ENCODE measurements at places on chromosomes 6 and 20.

DNA sequence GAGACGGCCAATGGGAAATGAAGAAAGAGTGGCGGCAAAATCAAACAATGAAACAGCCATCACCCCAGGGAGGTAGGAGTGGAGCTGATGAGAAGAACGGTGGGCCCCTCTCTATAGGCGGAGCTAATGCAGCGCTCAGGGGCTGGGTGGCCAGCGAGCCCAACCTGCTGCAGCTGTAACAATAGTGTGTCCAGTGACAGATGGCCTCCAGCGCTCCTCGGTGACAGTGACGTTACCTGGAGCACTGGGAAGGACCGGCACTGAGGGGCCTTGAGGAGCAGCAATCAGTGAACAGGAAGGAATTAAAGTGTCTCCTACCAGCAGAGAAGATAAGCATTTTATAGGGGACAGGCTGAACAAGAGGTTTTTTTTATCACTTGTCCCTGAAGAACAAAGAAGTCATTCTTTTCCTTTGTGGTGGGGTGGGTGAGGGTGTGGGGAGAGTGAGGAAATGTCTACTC lies 81.6 kb downstream of the FOXA2 start:
- no peak for DNase-seq
- no peak overlapping the region for H3K27ac ChIP-seq
- H3K27me3 ChIP-seq: no peaks in the 10 kb centered on the region

DNA sequence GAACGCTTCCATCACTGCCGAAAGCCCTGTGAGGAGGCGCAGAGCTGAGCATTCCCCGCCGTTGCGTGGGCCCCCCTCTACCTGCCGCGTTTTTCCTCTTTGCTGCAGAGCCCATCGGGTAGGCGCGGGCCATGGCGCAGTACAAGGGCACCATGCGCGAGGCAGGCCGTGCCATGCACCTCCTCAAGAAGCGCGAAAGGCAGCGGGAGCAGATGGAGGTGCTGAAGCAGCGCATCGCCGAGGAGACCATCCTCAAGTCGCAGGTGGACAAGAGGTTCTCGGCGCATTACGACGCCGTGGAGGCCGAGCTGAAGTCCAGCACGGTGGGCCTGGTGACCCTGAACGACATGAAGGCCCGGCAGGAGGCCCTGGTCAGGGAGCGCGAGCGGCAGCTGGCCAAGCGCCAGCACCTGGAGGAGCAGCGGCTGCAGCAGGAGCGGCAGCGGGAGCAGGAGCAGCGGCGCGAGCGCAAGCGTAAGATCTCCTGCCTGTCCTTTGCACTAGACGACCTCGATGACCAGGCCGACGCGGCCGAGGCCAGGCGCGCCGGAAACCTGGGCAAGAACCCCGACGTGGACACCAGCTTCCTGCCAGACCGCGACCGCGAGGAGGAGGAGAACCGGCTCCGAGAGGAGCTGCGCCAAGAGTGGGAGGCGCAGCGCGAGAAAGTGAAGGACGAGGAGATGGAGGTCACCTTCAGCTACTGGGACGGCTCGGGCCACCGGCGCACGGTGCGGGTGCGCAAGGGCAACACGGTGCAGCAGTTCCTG lies 693 bp downstream of the FAM50B start:
- H3K27ac ChIP-seq: no peak overlapping the region
- no peak for DNase-seq
- H3K36me3 ChIP-seq: no peaks in the 10 kb centered on the region
- no peaks in the 10 kb centered on the region for H3K27me3 ChIP-seq
- H3K4me1 ChIP-seq: peaks cover 6% of the 10 kb centered on the region

GRCh38 chr6:109095835-109096084 lies 453 bp downstream of the CEP57L1 start:
- no peak for DNase-seq
- peak overlapping the region; percentile 93 for H3K4me3 ChIP-seq
- no peaks in the 10 kb centered on the region for H3K36me3 ChIP-seq
- peaks cover 37% of the 10 kb centered on the region for H3K4me1 ChIP-seq
- H3K27me3 ChIP-seq: no peaks in the 10 kb centered on the region
- no peak overlapping the region for H3K27ac ChIP-seq

DNA sequence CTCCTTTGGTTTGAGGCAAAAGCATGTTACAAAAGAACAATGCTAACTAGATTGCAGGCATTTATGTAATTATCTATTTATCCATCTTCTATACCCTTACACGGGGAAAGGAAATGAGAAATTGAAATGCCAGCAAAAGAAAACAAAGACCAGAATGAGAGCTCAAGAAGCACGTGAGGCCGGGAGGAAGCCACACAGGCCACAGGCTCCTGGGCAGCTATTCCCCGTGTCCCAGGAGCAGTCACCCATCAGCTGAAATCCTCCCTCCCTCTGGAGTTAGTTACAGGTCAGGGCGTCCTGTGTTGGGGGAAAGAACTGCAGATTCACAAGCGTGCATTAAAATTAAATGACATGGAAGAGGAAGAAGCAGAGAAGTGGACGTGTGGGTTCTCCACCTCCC lies 64.7 kb upstream of the RPS6KA2 start:
- H3K27me3 ChIP-seq: no peaks in the 10 kb centered on the region
- no peaks in the 10 kb centered on the region for H3K36me3 ChIP-seq
- H3K4me3 ChIP-seq: no peak overlapping the region
- H3K27ac ChIP-seq: no peak overlapping the region

DNA sequence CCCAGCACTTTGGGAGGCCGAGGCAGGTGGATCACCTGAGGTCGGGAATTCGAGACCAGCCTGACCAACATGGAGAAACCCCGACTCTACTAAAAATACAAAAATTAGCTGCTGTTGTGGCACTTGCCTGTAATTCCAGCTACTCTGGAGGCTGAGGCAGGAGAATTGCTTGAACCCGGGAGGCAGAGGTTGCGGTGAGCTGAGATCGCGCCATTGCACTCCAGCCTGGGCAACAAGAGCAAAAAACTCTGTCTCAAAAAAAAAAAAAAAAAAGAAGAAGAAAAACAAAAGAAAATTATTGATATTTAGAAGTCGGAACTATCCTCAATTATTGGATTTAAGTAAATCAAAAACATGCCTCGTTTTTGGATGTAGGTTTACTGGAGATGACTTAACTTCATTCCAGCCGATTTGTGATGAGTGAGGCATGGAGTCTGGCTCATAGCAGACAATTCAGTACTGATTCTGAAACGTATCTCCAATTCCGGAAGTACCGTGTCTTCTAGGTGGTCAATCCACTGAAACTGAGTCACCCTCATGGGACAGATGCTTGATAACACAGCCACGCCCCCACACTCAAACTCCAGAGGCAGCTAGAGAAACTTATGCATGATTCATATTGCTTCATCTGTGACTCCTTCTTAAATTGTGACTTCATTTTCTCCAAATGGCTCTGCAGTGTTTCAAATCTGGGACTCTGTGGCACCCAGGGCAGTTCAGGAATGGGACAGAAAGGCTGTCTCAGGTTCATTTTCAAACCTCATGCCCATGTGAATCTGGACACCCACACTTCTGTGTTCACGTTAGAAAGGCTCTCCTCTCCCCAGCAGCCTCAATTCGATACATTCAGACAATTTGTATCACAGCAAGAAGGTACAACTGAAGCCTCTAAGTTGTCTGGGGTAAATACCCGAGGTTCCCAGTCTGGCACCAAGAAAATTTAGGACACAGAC lies 110.4 kb upstream of the ARMC2 start:
- peaks cover 18% of the 10 kb centered on the region for H3K4me1 ChIP-seq
- no peak for DNase-seq
- H3K4me3 ChIP-seq: no peak overlapping the region
- H3K27me3 ChIP-seq: no peaks in the 10 kb centered on the region
- H3K36me3 ChIP-seq: no peaks in the 10 kb centered on the region

GRCh38 chr6:150966786-150967185 lies 101.3 kb downstream of the MTHFD1L start:
- no peaks in the 10 kb centered on the region for H3K27me3 ChIP-seq
- no peak overlapping the region for H3K27ac ChIP-seq
- no peaks in the 10 kb centered on the region for H3K4me1 ChIP-seq
- no peak overlapping the region for H3K4me3 ChIP-seq

- H3K27me3 ChIP-seq: no peaks in the 10 kb centered on the region
- no peak for DNase-seq
- no peak overlapping the region for H3K27ac ChIP-seq
- no peaks in the 10 kb centered on the region for H3K36me3 ChIP-seq
Measured at GRCh38 chr6:9458424-9458823, 956.5 kb downstream of the TFAP2A start.

DNA sequence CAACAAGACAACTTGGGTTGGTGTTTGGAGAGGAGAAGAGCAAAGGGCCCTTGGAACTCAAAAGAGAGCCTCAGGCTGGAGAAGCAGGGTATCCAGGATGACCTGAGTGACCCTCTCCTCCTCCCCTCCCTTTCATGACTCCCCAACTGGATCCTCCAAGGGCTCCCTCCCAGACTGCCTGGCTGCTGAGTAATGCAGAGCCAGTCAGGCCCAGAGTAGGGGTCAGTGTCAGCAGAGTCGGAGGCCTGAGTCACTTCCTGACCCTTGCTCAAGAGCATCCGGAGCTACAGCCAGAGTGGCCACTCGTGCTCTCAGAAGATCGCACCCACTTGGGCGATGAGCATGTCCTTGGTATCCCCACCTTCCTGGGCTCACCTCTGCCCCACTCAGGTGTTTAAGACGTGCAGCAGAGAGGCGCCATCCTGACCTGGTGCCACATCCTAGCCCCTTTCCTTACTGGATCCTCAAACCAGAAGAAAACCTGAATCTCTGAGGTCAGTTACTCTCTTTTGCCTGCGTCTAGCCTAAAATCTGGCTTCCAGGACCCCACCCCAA lies 2.8 kb upstream of the MAPK13 start:
- H3K4me1 ChIP-seq: peaks cover 35% of the 10 kb centered on the region
- no peaks in the 10 kb centered on the region for H3K27me3 ChIP-seq
- no peaks in the 10 kb centered on the region for H3K36me3 ChIP-seq
- no peak overlapping the region for H3K27ac ChIP-seq

- peaks cover 32% of the 10 kb centered on the region for H3K4me1 ChIP-seq
- no peak overlapping the region for H3K27ac ChIP-seq
- no peak for DNase-seq
- H3K27me3 ChIP-seq: no peaks in the 10 kb centered on the region
Measured at GRCh38 chr20:38202982-38203293, 37.9 kb upstream of the TGM2 start.

- peak overlapping the region; percentile 66 for H3K4me3 ChIP-seq
- peak; percentile 96 for DNase-seq
- H3K4me1 ChIP-seq: peaks cover 87% of the 10 kb centered on the region
- H3K27ac ChIP-seq: peak overlapping the region; percentile 93
- no peaks in the 10 kb centered on the region for H3K36me3 ChIP-seq
Measured at GRCh38 chr6:12060780-12061609, 48.9 kb downstream of the HIVEP1 start.

DNA sequence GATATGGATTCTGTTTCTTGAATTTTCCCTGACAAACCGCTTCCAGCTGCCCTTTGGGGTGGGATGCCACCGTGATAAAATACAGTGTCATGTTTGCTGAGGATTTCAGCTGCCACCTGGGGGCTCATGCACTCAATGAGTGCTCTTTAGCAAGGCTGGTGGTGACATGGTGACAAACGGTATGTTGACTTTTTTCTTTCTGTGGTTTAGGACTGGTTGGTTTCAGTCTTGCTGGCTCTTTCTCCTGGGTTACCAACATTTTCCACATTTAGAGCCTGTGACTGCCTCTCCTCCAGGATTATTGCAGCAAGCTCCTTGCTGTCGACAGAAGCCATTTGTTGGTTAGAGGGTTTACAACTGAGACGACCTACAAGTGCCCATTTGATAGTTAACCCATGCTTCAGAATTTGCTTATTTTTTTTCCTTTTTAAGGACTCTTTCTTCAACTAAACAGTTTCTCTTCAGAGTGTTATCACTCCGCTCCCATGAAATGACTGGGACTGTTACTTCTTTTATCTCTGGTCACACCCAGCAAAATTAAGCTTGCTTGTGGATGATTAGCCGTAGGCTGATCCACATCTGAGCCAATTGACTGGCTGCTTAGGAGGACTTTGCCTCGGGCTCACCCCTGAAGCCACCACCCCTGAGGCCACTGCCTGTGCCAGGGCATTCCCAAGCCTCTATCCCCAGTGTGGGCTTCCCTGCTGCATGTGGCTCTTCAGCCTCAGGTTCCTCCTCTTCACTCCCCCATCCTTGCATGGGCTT lies 48.4 kb upstream of the CDYL start:
- no peaks in the 10 kb centered on the region for H3K27me3 ChIP-seq
- no peak for DNase-seq
- H3K27ac ChIP-seq: no peak overlapping the region
- no peak overlapping the region for H3K4me3 ChIP-seq
- no peaks in the 10 kb centered on the region for H3K36me3 ChIP-seq
- no peaks in the 10 kb centered on the region for H3K4me1 ChIP-seq

- no peak overlapping the region for H3K27ac ChIP-seq
- DNase-seq: peak; percentile 79
- H3K27me3 ChIP-seq: no peaks in the 10 kb centered on the region
- peaks cover 12% of the 10 kb centered on the region for H3K4me1 ChIP-seq
- no peak overlapping the region for H3K4me3 ChIP-seq
Measured at GRCh38 chr20:63056236-63057170, 49.7 kb upstream of the BHLHE23 start.

DNA sequence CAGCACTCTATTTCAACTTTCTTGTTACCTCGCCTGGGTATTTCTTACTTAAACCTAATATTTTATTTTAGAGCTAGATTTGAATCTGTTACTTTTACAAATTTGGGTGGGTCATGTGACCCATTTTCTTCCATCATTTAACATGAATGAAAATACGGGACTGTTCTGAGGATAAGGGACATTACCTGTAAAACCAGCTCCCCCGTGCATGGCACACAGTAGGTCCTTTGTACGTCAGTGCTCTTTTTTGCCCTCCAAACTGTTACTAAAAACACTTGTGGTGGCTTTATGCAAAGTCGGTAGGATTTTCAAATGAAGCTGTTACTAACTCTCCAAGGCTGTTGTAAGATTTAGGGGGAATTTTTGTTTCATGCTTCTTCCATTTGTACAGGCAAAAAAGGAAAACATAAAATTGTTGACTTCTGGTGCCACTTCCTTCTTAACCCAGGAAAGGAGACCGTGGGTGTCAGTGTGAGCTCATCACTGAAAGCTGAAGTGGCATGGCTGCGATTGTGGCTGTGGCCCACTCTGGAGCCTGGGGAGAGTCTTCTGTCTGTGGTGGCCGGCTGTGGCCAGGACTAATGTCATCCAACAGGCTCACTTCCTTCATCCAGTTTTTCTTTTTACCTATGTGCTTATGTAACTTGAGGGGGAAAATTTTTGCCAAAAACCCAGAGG lies 40.2 kb upstream of the PXDC1 start:
- H3K36me3 ChIP-seq: no peaks in the 10 kb centered on the region
- peaks cover 8% of the 10 kb centered on the region for H3K4me1 ChIP-seq
- no peaks in the 10 kb centered on the region for H3K27me3 ChIP-seq
- no peak overlapping the region for H3K27ac ChIP-seq
- H3K4me3 ChIP-seq: no peak overlapping the region
